ENCODE measurements at places on chromosomes 13 and 19. TPM values are rescaled to one million over a fixed set of nuclear protein-coding genes. Genes with fewer than 3 reads are reported as not detected.

The ADM5 gene
- under 0.01 TPM for total RNA-seq

The SKA3 gene
- total RNA-seq = 1.7 TPM

The PEG3 gene
- 0.34 TPM for total RNA-seq

The ZNF90 gene
- total RNA-seq = 4.7 TPM
